ENCODE measurements at places on chromosomes 1 and 21.

DNA sequence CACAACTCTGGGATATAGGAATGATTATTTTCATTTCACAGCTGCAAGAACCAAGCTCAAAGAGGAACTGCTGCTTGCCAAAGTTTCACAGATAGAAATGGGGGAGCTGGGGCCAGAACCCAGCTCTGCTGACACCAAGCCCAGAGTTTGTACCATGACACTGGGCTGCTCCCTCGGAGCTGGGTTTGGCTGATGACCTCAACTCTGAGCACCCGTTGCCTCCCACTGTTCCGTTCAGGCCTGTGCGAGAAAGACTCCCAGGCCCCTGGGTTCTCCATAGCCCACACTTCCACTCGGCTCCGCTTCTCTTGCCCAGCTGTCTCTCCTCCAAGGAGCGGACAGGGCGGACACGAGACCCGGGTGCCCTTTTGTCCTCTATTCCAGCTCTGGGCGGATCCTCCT lies 55.2 kb downstream of the NGF start:
- DNase-seq = no peak

GRCh38 chr1:239765163-239765562 lies 326.5 kb upstream of the FMN2 start:
- no peak for DNase-seq

GRCh38 chr1:76759171-76759860 lies 108.0 kb upstream of the ST6GALNAC5 start:
- no peak for DNase-seq

GRCh38 chr1:96416701-96417444 lies 304.7 kb upstream of the PTBP2 start:
- no peak for DNase-seq

DNA sequence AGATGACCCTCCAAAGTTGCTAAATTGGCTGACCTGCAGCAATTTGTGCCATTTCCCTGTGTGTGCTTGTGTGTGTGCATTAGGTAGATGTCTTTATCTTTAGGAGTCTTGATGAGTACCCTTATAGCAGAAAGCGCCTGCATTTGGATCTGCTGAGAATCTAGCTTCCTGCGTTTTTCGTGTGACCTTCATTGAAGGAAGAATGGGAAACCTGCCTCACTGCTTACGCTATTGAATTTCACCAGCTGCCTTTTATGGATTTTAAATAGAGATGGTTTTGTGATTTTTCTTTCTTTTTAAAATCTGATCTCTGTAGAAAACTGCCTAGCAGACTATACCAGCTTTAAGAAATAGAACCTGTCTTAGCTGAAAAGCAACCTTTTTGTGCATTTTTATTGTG lies 124.5 kb downstream of the CACHD1 start:
- no peak for DNase-seq

DNA sequence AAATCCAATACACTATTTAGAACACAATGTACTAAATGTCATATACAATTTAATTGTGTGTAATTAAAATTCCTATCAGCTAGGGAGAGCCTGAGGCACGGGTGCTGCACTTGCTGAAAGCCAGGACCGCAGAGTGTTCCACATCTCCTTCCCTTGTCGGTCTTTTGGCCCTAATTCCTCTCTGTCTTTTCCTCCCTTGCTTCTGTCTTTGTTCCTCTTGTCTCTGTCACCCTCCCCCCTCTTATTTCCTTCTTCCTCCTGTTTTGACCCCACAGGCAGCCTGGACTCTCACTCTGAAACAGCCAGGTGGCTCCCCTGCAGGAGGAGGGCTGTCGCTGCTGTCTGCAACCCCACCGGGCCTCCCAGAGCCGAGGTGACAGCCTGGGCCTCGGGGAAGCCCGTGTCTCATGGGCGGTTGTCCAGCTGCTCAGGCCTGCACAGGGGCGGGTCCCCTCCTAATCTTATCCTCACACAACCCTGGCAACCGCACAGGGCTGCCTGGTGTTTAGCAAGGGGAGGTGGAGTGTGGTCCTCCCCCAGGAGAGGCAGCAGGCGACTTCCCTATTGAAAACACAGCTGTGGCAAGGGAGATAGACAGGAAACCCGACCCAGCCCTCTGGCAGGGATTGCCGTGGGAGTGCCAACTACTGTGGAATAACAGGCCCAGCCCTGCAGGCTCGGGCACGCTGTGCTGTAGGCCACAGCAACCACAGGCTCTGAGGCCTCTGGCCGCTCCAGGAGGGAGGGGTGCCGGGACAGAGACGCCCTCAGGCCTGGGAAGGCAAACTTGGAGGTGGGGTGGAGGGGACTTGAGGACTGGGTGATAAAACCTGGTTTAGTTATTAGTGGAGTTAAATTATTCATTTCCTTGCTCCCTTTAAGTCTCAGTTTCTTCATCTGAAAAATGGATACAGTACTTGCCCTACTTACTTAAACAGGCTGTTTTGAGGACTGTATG lies 68.8 kb upstream of the WDR26 start:
- no peak for DNase-seq

- no peak for DNase-seq
These were observed 39.8 kb downstream of the PLPP3 start for GRCh38 chr1:56539520-56539931.

GRCh38 chr1:65459397-65459768 lies 38.9 kb downstream of the LEPR start:
- no peak for DNase-seq

- DNase-seq = no peak
These were observed at the start of gene PCNX2 for GRCh38 chr1:233295237-233295974. Gene PCNX2, minus strand, starts transcription at chr1:233295725. Its CDS starts 247 bp downstream, at chr1:233295478.

Measured in AG04449 (cell line).